ENCODE measurements at places on chromosomes 6 and 20.

- no peak for DNase-seq
These were observed 80.3 kb upstream of the HTR1E start for GRCh38 chr6:86856937-86857563.

DNA sequence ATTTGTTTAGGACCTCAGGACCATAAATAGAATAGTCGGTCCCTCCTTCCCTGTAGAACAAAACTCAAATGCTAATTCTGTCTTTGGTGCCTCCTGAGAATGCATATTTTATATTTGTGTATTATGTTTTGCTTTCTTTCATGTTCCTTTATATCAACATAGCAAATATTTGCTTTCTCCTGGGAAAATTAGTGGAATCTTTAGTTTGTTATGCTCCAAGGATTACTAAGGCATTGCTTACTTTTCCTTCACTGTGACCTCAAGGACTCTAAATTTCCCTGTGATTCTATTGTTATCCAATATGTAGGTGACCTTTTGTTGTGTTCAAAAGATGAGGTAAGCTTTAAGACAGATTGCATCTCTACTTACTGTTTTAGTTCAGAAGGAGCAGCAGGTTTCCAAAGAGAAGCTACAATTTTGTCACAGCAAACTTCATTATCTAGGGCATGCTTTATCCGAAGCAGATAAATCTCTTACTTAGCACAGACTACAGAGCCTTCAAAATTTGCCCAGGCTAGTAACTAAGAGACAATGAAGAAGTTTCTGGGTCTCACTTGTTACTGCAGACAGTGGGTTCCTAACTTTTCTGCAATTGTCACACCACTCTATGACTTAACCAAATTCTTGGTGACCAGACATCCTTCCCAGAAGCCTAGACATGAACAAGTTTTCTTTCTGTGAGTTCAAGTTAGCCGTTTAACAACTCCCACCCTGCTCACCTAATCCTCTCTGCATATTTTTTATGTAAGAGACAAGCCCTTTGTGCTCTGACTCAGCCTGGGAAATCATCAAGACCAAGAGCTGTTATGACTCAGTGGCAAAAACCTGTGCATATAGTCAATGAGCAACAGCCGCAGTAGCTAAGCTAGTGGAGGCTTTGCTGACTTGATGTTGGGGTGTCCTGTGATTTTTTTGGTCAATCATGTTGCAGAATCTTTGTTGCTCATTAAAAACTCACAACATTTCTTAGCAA, 378.8 kb downstream of the QKI start:
- DNase-seq = peak; percentile 46

- no peak for DNase-seq
These were observed 124.2 kb upstream of the FAM83B start for GRCh38 chr6:54722328-54722727.

GRCh38 chr6:11315743-11316437, 83.4 kb upstream of the NEDD9 start:
- peak; percentile 89 for DNase-seq

DNA sequence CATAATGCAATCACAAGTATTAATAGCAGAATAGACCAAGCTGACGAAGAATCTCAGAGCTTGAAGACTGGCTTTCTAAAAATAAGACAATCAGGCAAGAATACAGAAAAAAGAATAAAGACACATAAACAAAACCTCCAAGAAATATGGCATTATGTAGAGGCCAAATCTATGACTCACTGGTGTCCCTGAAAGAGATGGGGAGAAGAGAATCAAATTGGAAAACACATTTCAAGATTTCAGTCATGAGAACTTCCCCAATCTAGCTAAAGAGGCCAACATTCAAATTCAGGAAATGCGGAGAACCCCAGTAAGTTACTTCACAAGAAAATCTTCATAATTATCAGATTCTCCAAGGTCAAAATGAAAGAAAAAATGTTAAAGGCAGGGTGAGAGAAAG, 69.0 kb upstream of the PDE7B start:
- no peak for DNase-seq

DNA sequence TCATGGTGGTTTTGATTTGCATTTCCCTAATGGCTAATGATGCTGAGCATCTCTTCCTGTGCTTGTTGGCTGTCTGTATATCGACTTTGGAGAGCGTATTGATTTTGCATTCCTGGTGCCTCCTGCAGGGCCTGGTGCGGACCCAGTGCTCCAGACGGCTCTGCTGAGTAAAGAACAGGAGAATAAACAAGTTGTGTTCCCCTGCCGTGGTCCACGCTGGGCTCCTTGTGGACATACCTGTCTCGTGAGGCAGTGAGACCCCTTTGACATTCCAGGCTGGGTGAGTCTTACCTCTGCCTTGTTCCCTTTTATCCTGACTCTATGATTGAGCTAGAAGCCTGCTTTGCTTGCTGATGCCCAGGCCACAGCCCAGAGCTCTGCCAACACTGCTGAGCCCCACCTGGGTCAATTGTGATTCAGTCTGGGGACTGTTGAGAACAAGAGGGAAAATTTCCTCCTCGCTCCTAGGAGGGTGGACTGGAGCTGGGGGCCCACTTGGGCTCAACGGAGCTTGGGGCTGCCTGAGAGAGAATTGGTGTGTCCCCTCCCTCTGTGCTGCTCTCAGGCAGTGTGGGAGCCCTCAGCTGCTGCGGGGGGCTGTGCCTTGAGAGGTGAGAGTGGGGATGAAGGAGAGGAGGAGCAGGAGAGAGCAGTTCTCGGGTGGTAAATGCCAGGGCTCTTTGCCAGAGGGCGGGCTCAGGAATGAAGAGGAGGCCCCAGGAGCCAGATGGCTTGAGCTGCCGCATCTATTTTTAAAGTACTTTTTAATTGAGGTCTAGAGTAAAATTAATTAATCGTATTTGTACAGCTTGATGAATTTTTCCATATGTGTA, 43.7 kb upstream of the PMEPA1 start:
- no peak for DNase-seq

DNA sequence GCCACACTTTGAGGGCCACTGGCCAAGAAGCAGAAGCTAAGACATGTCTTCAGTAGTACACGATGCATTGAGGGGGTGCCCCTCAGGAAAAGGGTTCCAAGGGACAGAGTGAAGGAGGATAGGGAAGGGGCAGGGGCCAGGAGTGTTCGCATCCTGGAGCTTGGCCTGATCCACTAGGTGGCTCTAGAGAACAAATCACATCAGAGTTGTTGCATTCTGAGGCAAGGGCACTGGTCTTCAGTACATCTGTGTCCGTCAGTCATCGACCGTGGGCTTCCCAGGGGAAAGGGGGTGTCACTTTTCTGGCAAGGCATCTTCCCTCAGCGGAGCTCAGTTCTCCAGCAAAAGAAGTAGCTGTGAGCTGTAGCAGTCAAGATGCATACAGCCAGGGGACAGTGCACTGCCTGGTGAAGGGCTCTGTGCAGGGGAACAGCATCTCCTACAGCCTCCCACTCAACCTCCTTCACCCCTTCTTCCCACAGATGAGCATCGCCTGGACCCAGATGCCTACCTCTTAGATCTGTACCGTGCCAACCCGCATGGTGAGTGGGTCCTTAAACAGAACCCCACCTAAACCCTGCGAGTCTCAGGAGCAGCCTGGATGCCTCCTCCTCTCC, 47.8 kb downstream of the ARHGAP40 start:
- no peak for DNase-seq

GRCh38 chr6:55443238-55444134, 116.2 kb downstream of the GFRAL start:
- no peak for DNase-seq

DNA sequence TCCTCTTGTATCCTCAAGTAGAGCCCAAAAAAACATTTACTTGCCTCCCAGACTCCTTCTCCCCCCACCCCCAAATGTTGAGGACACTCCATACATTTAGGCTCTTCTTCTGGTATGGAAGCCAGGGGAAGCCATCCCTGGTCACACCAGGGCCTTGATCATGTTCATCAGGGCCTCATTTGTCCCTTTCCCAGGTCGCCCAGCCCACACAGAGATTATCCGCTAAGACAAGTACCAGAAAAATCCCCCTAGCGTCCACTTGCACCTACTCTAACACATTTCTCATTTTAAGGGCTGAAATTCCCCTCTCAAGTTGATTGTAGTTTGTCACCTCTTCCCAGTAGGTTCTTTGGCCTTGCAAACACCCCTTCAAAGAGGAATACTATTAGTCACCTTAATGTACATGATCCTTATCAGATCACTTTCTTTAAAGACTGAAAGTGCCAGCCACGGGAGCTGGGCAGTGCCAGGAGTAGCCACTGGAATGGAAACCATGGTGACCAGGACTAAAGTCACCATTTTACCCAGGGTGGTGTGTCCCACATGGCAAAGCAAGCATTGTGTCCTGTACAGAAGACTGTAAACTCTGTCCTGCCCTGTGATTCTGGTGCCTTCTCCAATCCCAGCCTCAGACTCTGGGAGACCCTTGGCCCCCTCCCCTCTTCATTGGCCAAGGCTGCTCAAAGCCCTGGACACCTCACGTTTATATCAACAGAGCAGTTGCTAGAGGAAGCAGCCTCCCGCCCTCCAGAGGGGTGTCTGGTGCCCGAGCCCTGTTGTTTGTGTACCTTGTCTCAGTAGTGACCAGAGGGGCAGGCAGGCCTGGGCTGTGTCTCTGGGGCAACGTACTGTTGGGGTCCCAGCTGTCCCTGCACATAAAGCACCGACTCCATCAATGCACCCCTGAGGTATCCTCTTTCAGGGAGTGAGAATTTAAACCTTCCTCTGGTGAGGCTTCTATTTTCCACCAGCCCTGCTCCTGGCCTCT, 5.0 kb upstream of the APOBEC2 start:
- no peak for DNase-seq

- DNase-seq = no peak
These were observed 141.7 kb downstream of the RFX6 start for GRCh38 chr6:117018771-117019170.

GRCh38 chr6:160667639-160668481, 3.8 kb upstream of the LPA start:
- DNase-seq = no peak

GRCh38 chr20:38294076-38294591, 9.8 kb upstream of the BPI start:
- no peak for DNase-seq

DNA sequence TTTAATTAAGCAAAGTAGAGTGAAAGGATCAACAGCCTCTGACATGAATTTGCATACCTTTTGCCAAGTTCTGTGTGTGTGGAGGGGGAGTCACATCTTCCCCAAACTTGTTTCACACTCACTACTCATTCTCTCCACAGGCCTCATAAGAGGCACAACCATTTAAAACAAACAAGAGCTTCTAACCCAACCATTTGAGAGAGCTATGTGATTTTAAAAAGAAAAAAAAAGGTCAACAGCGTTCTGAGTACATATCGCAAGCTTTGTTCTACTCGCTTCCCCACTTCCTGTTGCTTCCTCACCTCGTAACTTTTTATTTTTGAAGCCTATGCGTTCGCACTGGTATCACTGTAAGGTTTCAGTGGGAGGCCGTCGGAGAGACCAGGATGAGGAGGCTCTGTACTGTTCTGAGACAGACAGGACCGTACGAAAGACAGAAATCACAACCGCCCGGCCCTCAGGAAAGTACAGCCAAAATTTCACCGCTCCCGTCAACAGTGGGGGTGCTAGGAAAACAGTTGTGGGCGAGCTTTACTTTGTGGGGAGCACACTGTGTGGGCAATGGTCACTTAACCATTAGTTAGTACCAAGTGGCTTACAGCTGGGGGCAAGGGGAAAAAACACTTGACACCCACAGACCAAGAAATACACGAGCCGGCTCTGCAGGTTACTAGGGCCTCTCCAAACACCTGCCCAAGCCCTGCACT, 61.3 kb downstream of the TRERF1 start:
- no peak for DNase-seq

GRCh38 chr6:122747573-122747972, 31.9 kb upstream of the FABP7 start:
- no peak for DNase-seq

- no peak for DNase-seq
These were observed 9.4 kb upstream of the STXBP5 start for GRCh38 chr6:147194652-147195411.

- no peak for DNase-seq
These were observed 31.8 kb downstream of the SLC13A3 start for GRCh38 chr20:46619445-46619844.

- no peak for DNase-seq
These were observed 33.5 kb downstream of the CARMIL1 start for GRCh38 chr6:25312703-25313102.

DNA sequence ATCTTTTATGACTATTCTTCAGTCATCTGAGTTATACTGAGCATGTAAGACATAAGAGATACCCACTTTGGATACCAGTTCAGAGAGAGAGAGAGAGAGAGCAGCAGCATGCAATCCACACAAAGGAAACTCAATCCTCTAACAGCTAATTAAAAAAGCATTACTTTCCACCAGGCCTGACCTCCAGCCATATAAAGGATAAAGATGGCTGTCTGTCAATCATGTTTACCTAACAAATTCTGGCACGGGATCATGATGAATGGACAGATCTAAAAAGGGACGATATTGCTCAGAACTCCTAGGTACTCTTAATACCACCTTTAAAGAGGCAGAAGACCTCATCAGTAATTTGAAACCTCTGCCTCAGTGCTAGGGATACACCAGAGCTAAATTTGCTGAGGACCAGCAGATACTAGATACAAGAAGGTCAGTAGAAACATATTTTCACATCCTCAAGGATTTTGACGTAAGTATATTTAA, 159.2 kb downstream of the RPS12 start:
- no peak for DNase-seq

GRCh38 chr6:56406276-56407269, 159.2 kb upstream of the COL21A1 start:
- DNase-seq = no peak

DNA sequence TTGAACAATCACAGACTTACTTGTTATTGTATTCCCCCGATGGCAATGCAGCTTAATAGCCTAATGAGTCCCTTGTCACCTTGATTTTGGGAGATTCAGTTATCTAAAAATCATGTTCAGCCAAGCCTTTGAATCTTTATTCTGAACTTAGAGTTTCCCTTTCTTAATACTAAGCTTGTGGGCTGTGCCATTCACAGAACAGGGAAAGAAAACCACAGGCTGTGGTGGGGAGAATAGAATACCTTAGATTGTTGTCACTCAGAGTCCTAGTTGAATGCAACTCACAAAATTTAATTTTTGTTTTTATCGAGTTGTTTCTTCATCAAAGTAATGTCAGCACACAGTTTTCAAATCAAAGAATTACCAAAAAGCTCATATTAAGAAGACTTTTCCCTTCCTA, 37.4 kb downstream of the RFPL4B start:
- no peak for DNase-seq

- DNase-seq = no peak
These were observed 121.0 kb upstream of the GJE1 start for GRCh38 chr6:142011775-142012174.

DNA sequence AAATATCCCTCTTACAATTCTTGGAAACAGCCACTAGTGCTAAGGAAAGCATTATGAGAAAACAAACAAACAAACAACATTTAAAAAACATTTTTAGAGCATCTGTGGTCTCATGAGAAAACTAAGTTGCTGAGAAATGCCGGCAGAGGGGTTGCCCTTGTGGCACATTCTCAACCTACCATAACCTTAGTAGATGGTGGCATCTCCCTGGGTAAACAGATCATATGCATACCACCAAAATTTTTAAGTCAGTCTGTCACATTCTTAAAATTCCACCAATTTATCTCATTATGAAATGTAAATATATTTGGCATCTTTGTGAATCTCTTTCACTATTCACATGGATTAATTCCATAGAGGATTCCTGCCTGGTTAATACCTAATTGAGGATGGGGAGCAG, 575.7 kb upstream of the MARCKS start:
- DNase-seq = no peak

- no peak for DNase-seq
These were observed 223.9 kb upstream of the TAB2 start for GRCh38 chr6:149093643-149094042.

- no peak for DNase-seq
These were observed 11.5 kb downstream of the SERPINB1 start for GRCh38 chr6:2830183-2830582.

All from AG04449 (cell line).